ENCODE measurements at places on chromosomes 7 and 10. TPM values are rescaled to one million over a fixed set of nuclear protein-coding genes. Genes with fewer than 3 reads are reported as not detected.

GTF2IRD2 gene
- 17.6 TPM for polyA plus RNA-seq

C10orf53 gene
- not detected for polyA plus RNA-seq

PLCE1 gene
- polyA plus RNA-seq: 3.7 TPM

UPK3B gene
- polyA plus RNA-seq: not detected

KBTBD2 gene
- polyA plus RNA-seq: 12.6 TPM

ANKRD61 gene
- polyA plus RNA-seq: 0.31 TPM

FFAR4 gene
- not detected for polyA plus RNA-seq

CREM gene
- polyA plus RNA-seq: 28.8 TPM

GRCh38 chr10:96671211-96671890, 49.0 kb downstream of the PIK3AP1 start:
- no peak for DNase-seq

GRCh38 chr10:85648279-85648754, 718.3 kb downstream of the GRID1 start:
- DNase-seq: no peak

DNA sequence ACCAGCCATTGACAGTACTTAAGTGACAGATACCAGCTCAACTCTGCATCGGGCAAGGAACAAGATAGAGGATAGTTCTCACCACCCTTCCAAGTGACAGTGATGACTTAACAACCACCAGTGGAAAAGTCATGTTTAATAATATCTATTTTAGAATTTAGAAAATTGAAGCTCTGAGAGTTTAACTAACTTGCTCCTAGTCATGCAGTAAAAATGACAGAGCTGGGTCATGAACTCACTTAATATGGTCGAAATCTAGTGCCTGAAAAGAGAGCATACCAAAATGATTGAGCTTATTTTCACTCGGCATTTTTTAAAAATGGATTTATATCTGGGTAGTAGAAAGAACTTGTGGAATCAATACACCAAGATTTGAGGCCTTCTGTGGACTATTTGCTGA, 367.8 kb upstream of the IGFBP3 start:
- no peak for DNase-seq

- no peak for DNase-seq
Measured at GRCh38 chr10:24556126-24556749, 167.4 kb downstream of the ARHGAP21 start.

DNA sequence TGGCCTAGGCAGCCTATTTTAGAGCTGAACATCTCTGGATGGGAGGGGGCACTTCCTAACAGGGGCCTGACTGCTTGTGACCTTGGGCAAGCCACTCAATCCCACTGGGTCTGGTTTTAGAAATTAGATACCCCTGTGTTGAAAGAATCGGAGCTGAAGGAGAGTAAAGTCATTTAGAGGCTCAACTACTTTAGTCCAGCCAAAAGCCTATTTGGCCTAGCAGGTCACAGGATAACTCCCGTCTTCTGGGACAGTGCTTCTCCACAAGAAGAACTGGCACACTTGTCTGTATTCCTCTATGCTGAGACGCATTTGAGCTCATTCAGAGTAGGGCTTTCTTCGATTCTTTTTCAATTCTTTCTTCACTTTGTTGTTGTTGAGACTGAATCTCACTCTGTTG, 224.2 kb downstream of the CHCHD3 start:
- no peak for DNase-seq

DNA sequence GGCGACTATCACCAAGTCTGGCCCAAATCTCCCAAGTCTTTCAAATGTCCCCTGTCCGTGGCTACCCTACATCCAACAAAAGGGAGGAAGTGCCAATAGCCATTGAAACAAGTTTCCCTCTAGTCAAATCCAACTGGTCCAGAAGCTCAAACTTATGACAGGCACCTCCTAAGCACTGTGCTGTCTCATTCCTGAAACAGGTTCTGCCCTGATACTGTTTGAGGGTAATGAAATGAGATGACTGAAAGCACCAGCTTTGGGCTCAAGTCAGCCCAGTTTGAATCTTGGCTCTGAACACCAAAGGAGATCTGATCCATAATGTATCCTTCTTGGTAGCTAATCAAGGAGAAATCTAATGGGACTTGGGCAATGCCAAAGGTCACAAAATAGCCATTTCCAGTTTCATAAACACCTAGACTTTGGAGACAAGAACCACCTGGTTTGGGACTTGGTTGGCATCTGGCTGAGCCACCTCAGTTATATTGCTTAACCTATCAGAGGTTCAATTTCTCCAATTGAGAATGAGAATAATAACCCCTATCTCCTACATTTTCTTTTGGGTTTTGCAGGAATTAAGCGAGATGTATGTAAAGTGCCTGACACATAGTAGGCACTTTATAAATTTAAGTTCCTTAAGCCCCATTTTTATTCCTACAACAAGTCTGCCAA, 34.7 kb upstream of the ARID5B start:
- no peak for DNase-seq

GRCh38 chr10:53432035-53432434, 659.5 kb upstream of the MBL2 start:
- DNase-seq: no peak

- no peak for DNase-seq
Measured at GRCh38 chr10:32318476-32318896, 28.5 kb downstream of the EPC1 start.

GRCh38 chr7:1026721-1027161, 17.6 kb upstream of the GPR146 start:
- DNase-seq: no peak

GRCh38 chr7:50595491-50596102, 30.4 kb upstream of the DDC start:
- no peak for DNase-seq

DNA sequence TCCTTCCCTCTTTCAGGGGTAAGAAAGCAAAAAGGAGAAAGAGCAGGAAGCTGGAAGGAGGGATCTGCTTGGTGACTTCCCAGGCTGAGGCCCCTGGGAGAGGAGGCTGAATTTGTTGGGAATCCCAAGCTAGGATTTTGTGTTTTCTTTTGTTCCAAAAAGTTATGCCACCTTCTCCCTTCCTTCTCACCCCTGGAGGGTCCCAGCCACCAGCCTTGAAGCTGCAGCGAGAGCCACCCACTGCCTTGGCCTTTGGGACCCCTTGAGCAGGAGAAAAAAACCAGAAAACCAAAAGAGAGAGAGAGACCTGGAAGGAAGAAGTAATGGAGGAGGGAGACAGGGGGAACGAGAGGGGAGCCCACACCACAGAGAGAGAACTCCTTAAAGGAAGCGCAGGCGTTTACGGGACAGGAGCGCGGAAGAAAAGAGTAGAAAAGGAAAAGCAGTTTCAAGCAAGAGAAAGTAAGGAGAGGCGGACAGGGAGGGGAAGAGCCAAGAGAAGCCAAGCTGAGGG, 7.2 kb downstream of the VAX1 start:
- DNase-seq: no peak

DNA sequence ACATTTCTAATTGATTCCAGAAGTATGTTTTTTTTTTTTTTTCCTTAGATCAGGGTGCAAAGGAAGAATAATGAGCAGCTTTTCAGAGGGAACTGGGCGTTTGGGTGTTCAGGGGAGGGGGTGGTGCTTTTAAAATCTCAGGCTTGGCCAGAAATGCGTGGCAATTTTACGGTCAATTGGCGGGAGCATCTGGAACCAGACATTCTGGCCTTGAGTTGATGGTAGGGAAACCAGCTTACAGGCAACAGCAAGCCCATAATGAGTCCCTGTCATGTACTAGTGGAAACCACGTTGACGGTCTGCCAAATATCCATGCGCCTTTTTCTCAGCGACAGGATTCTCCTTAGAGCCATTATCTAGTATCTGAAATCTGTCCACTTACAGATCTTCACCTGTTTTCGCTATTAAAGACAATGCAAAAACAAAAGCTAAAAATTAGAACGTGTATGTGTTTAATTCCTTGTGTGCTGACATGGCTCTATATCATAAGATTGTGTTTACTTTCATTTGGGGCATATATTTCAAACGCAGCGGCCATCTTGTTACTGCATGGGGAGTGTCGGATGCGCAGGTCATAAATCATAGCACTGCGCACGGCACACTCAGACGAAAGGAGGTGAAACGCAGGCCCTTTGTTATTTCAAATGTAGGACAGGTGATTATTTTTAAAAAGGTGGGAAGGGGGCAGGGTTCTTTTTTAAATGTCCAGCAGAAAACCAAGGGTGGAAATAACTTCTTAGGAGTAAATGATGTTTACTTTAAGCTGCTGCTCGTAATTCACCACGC, 209.2 kb downstream of the AGMO start:
- DNase-seq: no peak

DNA sequence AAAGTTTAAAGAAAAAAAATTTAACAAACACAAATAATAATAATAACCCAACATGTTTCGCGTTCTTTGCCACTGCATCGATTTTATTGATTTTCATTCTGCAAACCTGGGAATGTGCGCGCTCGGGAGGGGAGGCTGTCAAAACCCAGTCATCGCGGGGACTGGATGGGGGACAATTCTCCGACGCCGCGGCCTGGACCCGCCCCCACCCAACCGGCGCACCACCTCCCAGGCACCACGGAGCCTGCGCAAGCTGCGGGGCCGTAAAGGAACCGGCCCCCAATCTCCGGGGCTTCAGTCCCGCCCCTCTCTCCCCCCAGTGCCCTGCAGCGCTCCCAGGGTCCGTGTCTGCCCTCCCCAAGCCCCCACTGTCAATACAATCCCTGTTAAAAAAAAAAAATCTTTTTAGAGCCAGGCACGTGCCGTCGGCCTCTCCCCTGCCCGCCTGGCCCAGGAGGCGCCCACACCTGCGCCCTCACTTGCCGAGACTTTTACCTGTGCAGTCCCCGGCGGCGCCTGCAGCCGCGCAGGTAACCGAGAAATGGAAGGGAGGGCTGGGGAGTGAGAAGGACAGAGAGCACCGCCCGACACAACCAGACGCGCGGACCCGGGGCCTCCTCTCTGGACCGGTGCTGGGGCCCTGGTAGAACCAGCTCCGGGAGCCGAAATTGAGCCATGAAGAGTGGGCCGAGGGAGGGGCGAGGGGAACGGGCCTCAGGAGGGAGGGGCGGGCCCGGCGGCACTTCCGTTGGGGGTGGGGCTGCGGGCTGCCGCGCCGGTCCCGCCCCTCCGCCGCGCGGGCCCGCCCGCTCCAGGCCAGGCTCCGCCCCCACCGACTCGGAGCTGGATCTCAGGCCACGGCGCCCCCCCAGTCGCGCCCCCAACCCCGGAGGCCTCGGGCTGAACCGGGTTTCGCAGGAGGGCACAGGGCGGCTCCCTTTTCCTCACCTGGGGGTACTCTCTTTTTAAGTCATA, 7.6 kb upstream of the ZNF503 start:
- no peak for DNase-seq

DNA sequence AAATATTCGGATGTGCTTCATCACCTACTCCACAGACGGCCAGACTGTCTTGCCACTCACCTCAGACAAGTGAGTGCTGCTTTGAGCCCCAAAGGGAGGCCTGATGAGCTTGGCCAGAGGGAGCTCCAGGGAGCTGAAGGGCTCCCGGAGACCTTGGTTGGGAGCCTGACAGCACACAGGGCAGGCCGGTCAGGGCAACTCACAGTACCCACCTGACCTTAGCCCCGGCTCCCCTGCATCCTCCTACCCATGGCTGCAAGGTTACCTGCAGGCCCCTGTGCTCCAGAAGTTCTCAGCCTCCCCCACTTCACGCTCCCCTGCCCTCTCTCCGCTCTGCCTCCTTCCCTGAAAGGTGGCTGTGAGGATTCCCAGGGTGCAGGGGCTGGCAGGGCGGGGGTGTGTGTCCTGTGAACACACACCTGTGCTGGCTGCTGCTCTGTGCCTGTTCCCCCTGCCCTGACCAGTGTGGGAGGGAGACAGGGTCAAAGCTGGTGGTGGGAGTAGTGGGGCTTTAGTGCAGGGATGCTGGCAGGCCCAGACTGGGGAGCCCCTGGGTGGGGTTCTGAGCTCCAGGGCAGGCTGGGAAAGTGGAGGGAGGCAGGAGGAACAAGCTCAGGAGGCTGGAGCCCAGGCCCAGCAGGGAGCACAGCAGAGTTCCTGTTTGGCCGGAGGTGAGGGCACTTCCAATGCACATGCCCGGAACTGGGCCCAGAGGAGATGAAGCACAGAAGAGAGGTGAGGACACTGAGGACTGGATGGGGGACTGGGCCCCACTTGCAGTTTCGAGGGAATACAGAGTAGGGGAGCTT, 7.2 kb downstream of the ANTXRL start:
- DNase-seq: no peak

DNA sequence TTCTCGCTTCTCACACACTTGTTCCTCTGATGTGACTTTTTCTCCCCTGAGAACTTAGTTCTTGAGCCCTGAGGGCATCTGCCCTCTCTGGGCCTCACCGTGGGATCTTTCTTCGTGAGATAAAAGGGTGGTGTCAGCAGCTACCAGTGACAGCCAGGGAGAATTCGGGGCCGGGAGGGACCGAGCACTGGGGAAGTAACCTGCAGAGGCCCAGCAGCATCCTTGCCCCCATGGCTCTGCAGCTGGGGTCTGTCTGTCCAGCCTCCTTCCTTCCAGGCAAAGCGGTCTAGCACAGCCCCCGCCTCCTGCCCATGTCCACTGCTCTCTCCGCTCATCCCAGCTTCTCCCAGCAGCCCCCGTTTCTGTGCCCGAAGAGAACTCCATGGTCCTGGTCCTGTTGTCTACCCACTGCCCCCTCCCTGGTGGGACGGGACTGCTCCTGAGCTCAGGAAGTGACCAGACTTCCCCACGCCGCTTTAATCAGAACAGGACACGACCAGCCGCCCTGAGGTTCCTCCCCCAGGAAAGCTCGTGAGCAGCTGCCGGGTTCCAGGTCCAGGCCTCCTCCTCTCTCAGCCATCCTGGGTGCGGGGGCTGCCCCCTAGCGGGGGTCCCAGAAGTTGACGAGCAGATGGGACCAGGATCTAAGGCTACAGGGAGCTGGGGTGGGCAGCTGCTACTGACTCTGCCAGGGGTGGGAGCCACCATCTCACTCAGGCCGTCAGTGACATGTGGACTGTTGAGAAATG, 187.5 kb downstream of the WDR37 start:
- DNase-seq: no peak

DNA sequence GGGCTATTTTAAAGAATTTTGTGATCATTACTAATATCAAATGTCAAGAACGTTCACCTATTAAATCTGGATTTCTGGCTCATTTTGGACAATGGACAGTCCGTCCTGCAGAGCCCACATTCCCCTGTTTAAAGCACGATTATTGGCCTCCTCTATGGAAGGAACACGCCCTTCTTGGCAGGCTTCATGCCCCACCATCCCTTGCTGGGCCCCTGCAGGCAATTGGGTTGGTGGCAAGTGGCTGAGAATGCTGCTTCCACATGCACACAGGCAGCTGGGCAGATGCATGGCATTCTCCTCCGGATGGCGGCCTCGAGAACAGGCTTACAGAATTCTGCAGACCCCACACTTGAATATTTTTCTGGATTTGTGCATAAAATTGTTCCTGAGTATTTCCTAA, 305.8 kb upstream of the MKI67 start:
- no peak for DNase-seq

DNA sequence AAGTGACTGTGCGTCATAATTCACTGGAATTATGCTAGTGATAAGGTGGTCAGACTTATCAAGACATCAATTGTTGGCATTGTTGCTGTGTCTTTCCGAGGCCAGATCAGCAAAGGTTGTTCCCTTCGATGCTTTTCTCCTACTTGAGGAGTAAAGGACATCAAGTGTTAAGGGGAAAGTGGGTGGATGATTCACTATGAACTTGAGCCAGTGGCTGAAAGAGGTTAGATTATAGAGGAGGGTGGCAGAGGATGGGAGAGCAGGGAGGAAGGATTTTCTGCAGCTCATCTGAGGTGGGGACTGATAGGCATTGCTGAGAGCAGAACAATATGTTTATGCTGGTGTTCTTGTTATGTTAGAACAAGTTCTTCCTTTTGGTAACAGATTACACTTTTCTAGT, 131.4 kb upstream of the AGR3 start:
- DNase-seq: no peak

GRCh38 chr10:117503244-117504205, 39.0 kb upstream of the EMX2 start:
- peak; percentile 10 for DNase-seq
